SHP77 treated with DMSO at 0.1 percent for 48 hours (cell line): ENCODE measurements at places on chromosomes 4 and X.

GRCh38 chrX:151780621-151781020 is 46.1 kb downstream of the CNGA2 start:
- DNase-seq = no peak

DNA sequence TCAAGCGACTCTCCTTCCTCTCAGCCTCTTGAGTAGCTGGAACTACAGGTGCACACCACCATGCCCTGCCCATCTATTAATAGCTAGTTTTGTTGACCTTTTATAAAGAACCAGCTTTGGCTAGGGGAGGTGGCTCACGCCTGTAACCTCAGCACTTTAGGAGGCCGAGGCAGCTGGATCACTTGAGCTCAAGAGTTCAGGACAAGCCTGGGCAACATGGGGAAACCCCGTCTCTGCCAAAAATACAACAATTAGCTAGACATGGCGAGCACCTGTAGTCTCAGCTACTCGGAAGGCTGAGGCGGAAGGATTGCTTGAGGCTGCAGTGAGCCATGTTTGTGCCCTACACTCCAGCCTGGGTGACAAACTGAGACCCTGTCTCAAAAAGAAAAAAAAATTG is 2.7 kb downstream of the TKTL1 start:
- no peak for DNase-seq

DNA sequence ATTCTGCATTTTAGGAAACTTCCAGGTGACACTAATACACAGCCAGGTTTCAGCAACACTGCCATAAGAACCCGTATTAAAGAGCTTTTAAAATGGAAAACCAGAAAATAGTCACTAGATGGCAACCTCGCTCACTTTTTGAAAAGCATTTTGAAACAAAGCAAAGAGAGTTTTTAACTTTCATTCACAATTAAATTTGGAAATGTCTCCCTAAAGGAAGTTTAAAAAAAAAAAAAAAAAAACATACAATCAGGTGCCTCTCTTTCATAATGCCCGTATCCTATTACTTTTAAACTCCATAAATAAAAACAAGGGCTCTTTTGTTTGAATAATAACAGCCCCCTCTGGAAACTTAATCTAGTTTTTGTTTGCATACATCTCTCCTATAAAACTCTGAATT is 20.3 kb downstream of the MEPE start:
- no peak for DNase-seq

DNA sequence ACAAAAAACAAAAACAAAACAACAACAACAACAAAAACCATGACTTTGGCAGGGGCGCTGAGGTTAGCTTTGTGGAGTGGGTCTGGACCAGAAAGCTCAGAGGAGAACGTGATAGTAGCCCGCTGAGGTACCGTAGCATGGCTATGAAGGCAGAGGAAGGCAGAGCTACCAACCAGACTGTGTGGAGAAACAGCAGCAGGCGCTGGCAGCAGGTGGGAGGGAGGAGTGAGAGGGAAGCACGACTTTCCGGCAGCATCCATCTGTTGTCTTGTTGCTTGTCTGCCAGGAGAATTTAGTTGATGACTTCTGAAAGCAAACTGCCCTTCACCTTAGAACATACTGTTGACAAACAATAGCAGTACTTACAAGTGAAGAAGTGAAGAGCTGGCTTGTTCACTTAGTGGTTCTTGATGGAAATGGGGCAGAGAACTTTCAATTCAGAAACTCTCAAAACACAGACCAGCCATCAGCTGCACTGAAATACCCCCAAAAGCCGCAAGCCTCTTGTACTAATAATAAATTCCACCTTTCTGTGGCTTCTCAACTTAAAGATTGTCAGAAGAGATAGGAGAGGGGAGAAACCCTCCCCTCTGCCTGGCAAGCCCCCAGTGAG is 447.2 kb downstream of the SLITRK2 start:
- no peak for DNase-seq

DNA sequence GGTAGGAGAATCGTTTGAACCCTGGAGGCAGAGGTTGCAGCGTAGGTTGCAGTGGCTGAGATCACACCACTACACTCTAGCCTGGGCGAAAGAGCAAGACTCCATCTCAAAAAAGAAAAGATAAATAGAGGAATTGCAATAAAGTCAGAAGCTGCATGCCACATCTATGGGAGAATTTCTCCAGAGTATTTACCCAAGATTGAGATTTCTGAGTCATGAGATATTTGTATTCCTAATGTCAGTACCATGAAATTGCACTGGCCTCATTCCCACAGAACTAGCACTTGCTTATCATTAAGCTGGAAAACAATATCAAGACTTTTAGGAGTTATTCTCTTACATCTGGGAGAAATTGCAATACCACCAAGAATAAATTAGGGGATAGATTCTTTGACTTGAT is 37.4 kb downstream of the ASIC5 start:
- no peak for DNase-seq

GRCh38 chr4:165761963-165762362 is 111.1 kb upstream of the TLL1 start:
- DNase-seq = no peak

GRCh38 chrX:3609810-3610209 is 103.6 kb downstream of the PRKX start:
- no peak for DNase-seq

DNA sequence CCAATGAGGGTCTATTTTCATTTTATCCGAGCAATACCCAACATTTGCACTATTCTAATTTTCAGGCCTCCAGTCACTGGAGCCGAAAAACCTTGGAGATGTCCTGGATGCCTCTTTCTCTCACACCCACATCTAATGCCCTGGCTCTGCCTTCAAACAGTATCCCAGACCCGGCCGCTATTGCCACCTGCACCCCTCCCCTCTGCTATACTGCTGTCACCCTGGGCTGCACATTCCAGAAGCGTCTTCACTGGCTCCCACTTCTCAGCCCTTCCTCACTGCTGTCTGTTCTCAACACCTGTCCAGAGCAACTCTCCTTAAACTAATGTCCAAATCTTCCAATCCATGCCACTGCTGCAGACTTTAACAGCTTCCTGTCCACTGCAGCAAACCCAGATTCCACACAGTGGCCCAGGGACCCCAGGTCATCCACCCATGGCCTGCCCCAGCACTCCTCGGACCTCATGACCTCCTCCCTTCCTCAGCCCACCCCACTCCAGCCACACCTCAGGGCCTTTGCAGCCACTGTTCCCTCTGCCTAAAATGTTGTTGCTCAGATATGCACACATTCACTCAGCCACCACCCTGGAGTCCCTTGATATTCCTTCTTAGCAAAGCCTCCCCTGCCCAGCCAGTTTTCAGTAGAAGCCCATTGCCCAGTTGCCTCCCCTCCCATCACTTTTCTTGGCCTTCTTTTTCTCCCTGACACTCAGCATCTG is 30.5 kb upstream of the PPP2R2C start:
- no peak for DNase-seq

- no peak for DNase-seq
Observed at GRCh38 chrX:119015407-119016237, 41.2 kb downstream of the LONRF3 start.

DNA sequence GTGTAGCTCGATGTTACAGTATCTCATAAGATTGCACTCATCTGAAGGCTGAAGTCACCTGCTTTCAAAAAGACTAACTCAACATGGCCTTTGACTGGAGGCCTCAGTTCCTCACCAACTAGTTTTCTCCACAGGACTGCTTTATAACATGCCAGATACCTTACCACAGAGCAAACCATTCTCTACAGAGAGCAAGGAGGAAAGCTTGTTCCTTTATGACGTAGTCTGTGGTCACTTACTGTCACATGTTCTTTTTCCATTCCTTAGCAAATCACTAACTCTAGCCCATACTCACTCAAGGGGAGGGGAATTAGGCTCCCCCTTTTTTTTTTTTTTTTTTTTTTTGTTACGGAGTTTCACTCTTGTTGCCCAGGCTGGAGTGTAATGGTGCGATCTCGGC is 3.2 kb downstream of the THAP9 start:
- DNase-seq = no peak
